ENCODE measurements at places on chromosomes 4 and X. TPM values are rescaled to one million over a fixed set of nuclear protein-coding genes. Genes with fewer than 3 reads are reported as not detected.

- DNase-seq, result no peak
These were observed 150.3 kb downstream of the NHS start for GRCh38 chrX:17525266-17525665.

- DNase-seq, result peak; percentile 12
These were observed 21.1 kb downstream of the PLP1 start for GRCh38 chrX:103797691-103798090.

- DNase-seq, result peak; percentile 95
These were observed 754 bp downstream of the MTMR1 start for GRCh38 chrX:150693725-150694574.

DNA sequence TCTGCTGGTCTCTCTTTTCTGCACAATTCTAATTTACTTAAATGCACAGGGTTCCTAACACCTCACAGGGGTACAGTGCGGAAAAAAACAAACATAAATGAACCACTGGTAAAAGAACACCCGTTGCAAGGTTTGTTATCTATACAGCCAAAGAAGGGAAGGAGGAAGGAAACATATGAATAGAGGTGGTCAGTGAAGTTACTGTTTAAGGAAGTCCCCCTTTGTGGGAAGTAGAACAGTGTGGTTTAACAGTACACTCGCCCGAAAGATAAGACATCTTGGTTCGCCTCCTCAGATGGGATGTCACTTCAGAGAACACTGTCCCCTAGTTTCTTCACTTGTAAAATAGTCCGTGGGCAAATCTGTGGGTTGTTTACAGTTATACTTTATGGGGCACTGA lies 57.5 kb downstream of the TEC start:
- DNase-seq, result no peak

- DNase-seq, result no peak
These were observed 426.3 kb downstream of the GPM6A start for GRCh38 chr4:175385797-175386196.

DNA sequence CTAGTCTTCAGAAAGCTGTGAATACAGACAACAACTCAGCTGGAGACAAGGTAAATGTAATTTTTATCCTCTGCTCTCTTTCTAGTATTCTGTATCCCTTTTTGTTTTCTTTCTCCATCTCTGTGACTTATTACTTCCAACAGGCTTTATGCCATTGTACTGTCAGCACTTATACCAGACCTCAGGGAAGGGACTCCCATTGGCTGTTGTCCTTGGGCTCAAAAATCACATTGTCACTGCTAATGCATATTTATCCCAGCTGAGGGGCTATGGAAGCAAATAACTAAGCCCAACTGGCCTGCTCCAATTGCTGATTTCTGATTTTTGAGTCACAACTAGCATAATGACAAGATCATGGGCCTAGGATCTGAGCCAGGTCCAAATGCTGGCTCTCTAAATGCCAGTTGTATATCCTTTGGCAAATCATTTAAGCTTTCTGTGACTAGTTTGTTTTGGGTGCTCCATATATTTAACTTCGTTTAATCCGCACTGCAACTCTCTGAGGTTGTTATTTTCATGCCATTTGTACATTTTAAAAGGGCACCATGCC lies 395.1 kb upstream of the GNPDA2 start:
- no peak for DNase-seq

DNA sequence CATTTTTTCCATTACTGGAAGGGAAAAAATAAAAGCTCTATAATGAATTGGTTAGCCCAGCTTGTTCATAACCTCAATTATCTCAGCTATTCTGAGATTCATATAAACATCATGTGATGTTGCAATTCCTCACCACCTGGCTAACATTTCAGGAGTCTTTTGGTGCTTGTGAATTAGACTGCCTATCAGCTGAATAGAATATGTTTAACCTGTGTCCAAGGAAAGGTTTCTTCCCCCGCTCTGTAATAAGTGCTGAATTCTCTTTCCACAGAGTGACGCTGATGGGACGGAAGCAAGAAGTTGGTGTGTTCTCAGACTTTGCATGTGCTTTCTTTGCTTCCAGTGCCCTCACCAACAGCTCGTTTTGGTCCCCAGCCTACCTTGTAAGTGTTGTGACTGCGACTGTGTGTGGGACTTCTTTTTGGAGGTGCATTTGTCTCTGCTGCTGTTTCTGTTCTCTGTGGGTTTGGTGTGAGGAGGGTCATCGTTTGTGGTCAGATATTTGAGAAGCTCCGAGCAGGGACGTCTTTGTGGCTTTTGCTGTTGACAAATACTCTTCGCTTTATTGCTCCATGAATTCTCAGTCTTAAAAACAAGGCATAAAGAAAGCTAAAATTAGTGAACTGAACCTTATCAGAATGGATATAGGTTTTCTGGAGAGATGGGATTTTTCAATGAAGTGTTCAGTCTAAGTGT lies 61.7 kb downstream of the PPARGC1A start:
- no peak for DNase-seq

GRCh38 chr4:113682730-113683537 lies 78.6 kb downstream of the CAMK2D start:
- DNase-seq, result peak; percentile 45

DNA sequence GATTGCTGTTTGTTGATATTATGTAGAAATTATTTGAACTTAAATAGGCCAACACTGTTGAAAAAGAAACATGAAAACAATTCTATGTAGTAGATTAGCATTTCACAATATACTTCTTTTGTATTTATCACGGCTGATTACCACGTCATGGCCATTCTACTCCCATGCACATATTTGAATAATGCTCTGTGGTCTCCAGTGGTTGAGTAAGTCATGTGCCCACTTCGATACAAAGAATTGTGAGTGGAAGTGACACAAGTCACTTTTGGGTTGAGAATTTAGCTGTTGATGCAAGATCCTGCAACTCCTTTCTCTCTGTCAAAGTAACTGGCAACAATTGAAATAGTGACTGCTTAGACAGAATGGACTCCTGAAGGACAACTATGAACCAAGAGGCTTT lies 6.7 kb upstream of the FSTL5 start:
- DNase-seq, result no peak

- no peak for DNase-seq
These were observed 562 bp downstream of the AKAP17A start for GRCh38 chrX:1591863-1592469.

DNA sequence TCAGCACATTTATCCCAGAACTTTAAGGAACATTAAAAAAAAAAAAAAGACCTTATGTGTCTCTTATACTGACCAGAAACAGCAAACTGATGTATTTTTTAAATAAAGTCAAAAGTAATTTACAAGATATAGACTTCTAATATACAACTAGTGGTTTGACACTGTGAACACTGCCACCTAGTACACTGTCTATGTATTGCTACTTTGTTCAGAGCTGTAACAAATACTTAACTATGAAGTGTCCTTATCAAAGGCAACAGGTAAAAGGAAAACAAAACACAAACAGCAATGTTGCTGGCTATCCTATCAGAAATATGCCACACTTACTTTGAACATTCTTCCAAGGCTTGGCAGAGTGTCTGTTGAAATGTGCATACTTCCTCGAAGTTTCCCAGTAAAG lies 60.4 kb downstream of the CD40LG start:
- no peak for DNase-seq

DNA sequence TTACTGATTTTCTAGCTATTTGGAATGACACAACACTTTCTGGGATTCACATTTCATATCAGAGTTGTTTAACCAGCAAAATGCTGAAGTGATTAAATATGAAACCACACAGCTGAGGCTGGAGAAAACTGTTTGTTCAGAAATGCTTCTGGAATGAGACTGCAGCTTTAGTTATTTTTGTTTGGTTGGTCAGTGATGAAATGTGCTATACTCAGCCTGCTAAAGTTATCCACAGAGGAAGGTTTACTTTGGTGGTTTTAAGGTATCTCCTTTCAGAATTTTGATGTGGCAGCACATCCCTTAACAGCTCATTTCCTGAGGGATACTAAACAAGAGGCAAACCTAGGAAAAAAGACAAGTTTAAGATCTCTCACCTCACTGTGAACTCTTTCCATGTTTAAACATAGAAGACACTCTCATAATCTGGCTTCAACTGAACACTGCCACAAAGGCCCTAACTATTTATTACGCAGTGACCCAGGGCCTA lies 106.6 kb upstream of the PDE5A start:
- DNase-seq, result peak; percentile 78

DNA sequence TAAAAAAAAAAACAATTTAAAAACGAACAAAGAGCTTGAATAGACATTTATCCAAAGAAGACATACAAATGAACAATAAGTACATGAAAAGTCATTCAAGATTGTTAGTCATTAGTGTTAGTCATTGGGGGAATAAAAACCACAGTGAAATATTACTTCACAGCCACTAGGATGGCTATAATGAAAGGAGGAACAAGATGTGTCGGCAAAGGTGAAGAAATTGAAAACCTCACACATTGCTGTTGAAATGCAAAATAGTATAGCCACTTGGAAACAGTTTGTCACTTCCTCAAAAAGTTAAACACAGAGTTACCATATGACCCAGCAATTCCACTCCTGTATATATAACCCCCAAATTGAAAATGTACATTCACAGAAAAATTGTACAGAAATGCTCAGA lies 45.2 kb upstream of the SLC39A8 start:
- DNase-seq, result peak; percentile 90

DNA sequence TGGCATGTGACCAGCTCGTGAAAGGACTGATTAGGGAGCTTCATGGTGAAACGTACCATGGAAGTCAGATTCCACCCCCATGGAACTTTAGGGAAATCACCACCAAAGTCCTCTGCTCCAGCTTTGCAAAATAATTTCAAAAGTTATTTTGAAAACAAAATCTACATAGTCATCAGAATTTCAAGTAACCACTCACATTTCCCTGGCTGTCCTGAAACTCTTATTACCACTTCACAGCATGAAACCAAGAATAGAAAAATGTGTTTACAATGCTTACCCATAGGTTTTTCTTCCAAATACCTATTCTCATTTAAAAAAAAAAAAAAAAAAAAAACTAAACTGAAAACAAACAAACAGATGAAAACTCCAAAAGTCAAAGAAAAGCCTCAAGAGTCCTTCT lies 198.7 kb downstream of the PDGFRA start:
- DNase-seq, result no peak

DNA sequence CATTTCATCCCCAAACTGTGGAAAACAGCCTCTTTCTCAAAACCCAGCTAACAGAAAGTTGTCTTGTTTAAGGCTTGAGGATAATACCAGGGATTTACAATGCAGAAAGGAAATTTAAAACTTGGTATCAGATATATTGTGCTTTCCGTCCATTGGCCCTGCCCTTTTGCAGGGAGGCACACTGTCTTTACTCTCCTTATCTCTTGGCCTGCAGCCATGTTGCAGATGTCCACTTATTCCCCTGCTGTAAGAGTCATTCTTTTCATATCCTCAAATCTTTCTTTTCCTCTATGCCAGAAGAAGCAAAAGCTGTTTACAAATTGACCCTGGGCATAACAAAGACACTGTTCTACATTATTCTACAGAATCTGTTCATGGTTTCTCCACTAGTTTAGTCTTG lies 75.6 kb upstream of the DYNLT3 start:
- no peak for DNase-seq

DNA sequence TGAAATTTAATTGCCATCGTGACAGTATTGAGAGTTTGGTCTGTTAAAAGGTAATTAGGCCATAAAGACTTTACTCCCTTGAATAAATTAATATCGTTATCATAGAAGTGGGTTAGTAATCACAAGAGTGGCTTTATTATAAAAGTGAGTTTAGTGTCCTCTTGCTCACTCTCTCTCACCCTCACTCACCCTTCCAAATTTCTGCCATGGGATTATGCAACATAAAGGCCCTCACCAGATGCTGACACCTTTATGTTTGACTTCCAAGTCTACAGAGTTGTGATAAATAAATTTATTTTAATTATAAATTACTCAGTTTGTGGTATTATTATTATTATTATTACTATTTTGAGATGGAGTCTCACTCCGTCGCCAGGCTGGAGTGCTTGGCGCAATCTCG lies 1070.8 kb downstream of the PCDH18 start:
- no peak for DNase-seq

- no peak for DNase-seq
These were observed 6.8 kb upstream of the MAP9 start for GRCh38 chr4:155383541-155383940.

GRCh38 chr4:143762511-143762910 lies 62.0 kb upstream of the FREM3 start:
- no peak for DNase-seq

DNA sequence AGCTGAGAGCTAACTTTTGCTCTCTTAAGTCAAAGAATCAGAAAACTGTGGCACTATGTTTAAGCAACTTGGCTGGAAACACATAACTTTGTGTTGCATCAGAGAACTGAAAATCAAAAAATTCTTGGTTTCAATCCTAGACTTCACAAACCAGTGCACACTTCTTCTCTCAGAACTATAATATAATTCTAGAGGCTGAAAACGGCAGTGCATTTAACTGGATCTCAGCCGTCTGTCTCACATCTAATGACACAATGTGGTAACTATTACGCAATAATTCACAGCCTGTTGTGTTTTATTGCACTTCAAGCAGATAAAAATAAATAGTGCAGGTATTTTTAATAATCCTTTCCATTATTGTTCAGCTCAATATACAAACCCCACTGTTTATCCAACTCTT lies 260.6 kb upstream of the DIAPH2 start:
- no peak for DNase-seq

MAB21L2 gene
- total RNA-seq, result not detected

C4orf50 gene
- not detected for total RNA-seq

CLDN34 gene
- total RNA-seq, result not detected

ARR3 gene
- total RNA-seq, result not detected

UGT2B17 gene
- not detected for total RNA-seq
